ENCODE measurements at places on chromosomes 12 and 14.

DNA sequence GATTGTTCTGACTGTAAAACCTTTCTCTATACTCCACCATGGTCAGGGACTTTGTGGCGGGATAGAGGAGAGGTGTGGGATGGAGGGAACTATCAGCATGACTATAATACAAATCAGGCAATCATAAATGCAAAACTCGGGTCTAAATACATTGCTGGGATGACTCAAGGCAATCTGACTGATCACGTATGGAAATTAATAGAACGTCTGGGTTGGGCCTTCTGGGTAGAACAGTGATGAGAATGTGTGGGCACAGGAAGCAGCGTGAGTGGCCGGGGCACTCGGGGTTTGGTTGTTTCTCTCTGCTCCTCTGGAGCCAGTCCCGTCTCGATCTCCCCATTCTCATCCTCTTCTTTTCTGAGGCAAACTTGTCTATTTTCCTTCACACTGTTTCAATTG, 485.8 kb downstream of the VRK1 start:
- DNase-seq: no peak

GRCh38 chr12:102977945-102978706, 20.7 kb downstream of the ASCL1 start:
- no peak for DNase-seq

GRCh38 chr12:38161123-38162000, 155.2 kb upstream of the ALG10B start:
- no peak for DNase-seq

DNA sequence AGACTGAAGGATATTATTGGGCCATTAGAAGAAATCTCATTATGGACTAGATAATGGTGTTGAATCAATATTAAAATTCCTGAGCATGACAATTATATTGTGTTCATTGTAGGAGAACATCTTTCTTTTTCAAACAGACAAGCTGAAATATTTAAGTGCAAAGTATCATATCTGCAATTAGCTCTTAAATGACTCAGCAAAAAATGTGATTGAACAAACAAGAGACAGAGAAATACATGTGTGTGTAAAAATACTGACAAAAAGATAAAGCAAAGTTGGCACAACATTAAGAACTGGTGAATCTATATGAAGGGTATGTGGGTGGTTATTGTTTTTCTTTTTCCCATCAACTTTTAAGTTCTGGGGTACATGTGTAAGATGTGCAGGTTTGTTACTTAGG, 9.5 kb downstream of the CEP290 start:
- no peak for DNase-seq

DNA sequence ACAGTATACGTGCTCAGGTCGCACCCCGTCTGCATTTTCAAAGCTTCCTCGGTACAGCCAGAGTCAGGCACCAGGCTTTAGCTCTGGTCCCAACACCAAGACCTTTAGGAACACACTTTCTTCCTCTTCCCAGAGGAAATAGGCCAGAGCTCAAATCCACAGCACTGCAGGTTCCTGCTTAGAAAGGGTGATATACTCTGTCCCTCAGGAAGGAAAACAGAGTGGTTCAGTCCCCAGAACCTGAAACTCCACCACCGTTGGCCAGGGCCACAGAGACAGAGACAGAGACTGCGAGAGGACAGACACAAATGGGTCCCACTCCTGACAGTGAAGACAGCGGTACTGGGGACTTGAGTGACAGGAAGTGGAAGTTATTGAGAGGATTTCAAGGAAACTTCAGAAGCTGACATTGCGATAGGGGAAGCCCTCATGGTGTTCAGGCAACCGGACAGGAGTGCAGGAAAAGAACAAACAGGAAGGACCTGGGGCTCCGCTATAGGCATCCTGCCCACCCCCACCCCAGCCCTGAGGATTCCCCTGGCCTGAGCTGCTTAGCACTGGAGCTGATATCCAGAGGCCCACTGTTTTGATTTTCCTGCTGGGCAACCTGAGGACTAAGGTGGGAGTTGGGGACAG, 5.5 kb upstream of the KRT8 start:
- no peak for DNase-seq

- DNase-seq: no peak
Measured at GRCh38 chr14:32018391-32019092, 58.6 kb upstream of the ARHGAP5 start.

GRCh38 chr12:51244269-51244668, 5.6 kb downstream of the DAZAP2 start:
- peak; percentile 22 for DNase-seq

DNA sequence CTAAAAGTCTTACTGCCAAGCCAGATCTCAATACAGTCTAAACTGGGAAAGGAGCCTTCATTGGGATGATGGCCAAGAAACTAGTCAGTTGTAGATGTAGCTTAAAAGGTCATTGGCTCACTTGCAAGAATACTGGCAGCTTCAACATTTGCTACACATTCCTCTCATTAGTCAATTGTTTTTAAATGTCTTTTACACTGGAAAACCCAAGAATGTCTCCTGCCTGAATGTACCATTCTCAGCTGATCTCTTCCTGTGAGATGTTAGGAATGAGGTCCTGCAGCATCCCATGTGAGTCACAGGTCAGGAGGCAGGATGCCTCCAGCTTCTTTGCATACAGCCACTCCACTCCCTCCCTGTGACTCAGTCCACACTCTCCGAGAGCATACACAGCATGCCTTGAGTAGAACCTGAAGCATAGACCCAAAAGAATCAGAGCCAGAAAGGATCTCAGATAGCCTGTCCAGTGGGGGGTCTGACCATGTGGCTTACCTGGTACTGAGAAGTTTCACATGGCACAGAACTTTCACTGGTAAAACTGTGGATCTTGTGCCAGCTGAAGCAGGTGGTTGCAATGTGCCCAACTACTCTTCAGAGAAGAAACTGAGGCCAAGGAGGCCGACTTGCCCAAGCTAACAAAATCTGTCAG, 56.0 kb upstream of the HECTD1 start:
- peak; percentile 66 for DNase-seq

- DNase-seq: peak; percentile 94
Measured at GRCh38 chr12:46523863-46524770, 151.5 kb upstream of the SLC38A2 start.

DNA sequence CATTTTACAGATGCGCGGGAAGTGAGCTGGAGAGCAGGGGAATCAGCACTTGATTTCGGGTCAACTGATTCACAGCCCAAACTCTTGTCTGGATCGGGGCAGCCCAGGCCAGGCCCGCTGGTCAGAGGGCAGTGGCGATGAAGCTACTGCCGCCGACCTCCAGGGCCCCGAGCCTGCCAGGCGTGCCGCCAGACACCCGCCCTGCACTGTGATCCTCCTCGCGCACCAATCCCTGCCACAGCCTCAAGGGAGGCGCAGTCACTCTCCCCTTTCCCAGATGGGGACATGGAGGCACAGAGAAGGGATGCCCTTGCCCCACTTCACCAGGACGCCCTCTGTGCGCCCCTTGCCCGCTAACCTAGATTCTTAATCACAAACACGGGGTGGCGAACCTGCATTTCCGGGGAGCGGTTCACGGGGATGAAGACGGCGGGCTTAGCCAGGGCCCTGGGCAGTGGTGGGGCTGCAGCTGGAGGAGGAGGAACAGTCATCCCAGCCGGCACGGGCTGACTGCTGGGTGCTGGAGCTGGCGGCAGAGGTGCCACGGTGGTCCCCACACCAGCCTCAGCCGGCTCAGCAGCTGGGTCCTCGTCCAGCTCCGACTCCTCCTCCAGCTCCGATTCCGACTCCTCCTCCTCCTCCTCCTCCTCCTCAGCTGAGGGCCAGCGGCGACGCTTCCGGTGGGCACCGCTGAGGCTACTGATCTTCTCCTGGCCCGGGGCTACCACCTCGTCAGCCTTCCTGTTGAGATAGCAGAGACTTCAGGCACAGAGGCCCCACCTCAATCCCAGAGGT, 8.6 kb downstream of the DHX37 start:
- no peak for DNase-seq

- DNase-seq: peak; percentile 38
Measured at GRCh38 chr12:85836197-85837090, at the start of gene RASSF9. Gene RASSF9 (minus strand): TSS chr12:85836409. CDS start chr12:85836201, 208 bp downstream.

DNA sequence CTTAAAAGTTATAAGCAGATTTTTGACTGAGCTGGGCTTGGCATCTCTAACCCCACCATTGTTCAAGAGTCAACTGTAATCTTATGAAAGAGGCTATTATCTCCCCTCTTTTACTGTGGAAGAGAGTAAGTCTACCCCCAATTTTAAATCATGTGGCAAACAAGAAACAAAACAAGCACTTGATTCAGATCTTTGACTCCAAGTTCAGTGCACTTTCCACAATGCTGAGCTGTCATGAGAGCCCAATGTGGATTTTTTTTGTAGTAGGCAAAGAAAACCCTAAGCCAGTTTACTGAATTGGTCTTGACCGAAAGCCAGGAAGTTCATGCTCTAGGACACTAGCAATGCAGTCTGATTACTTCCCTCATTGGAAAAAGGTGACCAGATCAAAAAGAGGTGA, 306.2 kb downstream of the GALC start:
- DNase-seq: no peak

- no peak for DNase-seq
Measured at GRCh38 chr12:131218923-131219669, 265.4 kb downstream of the ADGRD1 start.

DNA sequence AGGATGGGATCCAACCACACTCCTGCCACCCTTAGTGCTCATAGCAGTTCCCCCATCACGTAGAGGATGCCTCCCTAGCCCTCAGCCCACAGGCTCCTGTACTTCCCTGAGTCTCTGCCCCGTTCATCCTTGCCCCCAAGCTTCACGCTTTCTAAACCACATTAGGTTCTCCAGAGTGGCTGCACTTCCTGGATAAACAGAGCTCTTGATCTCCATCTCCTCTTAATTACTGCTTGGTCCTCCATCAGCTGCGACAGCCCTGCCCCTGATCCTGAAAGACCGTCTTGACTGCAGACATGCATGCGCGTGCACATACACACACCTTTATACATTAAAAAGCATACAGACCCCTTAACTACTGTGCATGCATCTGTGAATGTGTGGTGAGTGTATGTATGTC, 530.0 kb downstream of the BCL11B start:
- DNase-seq: no peak

DNA sequence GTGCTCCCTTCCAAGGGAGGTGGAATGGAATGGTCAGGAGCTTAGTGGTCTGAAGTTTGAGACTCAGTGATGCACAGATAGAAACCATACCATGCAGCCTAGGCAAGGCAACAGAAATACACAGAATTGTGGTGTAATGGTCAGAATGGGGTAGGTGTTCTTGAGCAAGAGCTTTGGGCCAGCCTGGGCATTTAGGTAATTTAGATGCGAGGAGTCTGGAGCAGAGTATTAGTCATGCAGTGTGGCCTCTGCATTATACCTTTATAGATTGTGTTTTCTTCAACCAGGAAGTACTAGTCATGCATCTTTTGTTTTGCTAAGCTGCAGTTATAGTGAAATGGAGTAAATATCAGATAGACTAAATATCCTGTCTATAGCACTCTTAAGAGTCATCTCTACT, 118.3 kb downstream of the DAAM1 start:
- no peak for DNase-seq

DNA sequence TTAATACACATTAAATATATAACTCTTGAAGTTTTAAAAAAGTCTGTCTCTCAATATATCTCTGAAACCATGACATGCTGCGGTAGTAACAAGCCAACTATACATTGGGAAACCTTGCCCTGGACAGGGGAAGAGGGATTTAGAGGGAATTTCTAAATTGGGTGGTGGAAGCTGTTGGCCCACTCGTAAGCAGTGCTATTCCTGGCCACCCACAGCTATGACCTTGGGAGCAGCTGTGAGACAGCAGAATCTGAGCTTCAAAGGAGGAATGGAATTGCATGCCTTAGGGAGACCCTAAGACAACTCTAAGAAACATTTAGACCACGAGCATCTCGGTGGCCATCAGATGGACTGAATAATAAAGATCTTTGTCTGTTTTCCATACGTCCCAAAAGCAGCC, 15.8 kb upstream of the GCH1 start:
- peak; percentile 83 for DNase-seq

DNA sequence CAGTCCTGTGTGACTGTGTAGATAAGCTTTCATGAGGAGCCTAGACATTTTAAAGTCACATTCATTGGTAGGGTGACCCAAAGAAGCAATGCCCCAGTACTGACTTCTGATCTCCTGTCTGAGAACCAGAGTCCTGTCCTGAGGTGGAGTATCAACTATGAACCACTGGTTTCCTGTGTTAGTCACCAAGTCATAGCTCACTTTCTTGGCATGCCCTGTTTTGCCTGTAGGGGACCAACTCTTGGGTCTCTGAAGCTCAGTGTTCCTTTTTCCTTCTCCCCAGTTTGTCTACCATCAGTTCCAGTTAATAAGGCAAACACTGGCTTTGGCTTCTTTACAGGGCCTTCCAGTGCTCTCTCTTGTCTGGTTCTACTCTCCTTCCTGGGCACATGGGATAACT, 97.4 kb downstream of the C12orf75 start:
- DNase-seq: no peak

Data from myocyte (in vitro differentiated cells).